Stimulated activated CD4-positive, alpha-beta T cell treated with anti-CD3 and anti-CD28 coated beads, Interleukin-4, amount 100 ng/mL, for 24 hours (primary cell): ENCODE measurements at places on chromosomes 2 and 18.
A peak's percentile ranks its signal among the peaks of the same experiment; 100 is the strongest.

DNA sequence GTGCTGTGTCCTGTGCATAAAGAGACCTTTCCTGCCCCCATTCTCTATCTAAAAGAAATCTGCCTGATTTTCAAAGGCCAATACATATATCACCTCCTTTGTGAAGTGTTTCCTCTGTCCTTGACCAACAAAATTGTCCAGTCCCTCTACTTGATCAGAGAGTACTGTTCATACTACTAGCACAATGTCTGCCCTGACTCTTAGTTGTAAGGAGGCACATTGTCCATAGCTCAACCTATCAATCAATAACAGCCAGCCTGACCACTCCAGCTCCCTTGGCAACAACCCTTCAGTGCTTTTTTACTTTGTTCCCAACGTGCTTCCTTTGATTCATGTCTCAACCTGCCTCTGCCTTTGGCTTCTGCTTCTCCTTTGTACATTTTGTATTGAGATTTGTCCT is 398.9 kb downstream of the TRIB2 start:
- no peak for DNase-seq

GRCh38 chr18:35192415-35192814 is 48.4 kb upstream of the ZNF397 start:
- DNase-seq, result no peak

DNA sequence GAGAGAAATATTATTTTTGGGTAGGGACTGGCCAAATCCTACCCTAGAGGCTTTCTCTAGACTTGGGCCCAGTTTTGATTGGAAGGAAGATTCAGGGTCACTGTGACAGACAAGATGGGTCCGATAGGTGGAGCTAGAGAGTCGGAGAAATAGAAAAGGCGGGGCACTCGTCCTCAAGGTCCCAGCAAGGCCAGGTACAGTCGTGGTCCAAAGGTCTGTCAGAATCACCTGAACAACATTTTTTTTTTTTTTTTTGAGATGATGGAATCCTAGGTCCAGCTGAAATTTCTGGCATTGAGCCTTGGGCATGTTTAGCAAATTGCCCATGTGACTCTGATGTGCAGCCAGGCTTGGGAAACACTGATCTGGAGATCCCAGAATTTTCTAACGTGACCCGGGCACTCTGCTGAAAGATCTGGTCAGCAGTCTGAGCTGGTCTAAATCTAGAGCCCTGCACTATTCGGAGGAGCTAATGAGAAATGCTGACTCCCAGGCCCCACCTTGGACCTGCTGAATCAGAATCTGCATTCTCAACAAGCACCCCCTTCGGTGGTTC is 23.0 kb upstream of the NTSR2 start:
- DNase-seq, result peak; percentile 74

GRCh38 chr2:238947920-238948710 is 100.2 kb downstream of the TWIST2 start:
- no peak for DNase-seq

DNA sequence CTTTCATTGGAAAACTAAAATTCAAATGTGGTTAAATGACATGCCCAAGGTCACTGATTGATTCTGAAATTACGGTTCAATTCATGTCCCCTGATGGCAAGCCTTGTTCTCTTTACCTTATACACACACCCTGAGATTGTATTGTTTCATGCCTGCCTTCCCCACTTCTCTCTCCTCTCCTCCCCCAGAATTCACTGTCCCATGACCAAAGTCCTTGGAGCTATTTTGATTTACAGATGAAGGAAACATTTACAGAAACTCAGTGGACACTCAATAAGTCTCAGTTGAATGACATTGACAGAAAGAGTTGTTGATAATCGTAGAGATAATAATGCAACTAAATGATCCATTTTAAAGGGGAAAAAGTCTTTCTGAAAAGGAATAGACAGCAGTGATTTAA is 33.1 kb upstream of the SIX2 start:
- no peak for DNase-seq

- no peak for DNase-seq
These were observed 849.4 kb downstream of the LRRTM4 start for GRCh38 chr2:76672798-76673197.

DNA sequence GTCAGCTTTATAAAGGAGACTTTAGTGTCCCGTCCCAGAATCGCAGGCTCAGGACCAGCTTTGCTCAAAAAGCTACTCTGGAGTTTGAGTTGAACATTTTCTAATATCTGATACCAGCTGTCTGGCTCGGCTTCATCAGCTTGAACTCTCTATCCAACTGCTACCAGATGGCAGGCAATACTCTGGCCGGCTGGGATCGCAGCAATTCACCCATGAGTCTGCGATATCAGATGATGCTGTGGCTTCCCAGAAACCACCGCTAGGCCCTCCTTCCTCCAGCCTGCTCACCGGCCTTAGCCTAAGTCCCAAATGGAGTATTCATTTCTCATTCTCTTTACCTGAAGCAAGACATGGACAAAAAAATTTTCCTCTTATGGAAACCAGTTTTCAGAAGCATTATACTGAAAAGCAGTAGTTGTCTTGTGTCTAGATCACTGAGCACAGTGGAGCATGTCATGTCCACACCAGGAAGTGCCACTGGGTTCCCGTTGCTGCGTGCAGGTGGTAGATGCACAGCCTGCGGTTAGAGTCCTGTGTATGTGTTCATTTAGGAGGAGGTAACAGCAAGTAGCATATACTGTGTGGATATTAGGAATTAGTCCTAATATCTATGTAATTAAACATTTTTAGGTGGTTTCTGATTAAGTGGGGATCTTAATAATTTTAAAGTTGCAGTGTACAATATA is 162.0 kb upstream of the SOX11 start:
- no peak for DNase-seq

DNA sequence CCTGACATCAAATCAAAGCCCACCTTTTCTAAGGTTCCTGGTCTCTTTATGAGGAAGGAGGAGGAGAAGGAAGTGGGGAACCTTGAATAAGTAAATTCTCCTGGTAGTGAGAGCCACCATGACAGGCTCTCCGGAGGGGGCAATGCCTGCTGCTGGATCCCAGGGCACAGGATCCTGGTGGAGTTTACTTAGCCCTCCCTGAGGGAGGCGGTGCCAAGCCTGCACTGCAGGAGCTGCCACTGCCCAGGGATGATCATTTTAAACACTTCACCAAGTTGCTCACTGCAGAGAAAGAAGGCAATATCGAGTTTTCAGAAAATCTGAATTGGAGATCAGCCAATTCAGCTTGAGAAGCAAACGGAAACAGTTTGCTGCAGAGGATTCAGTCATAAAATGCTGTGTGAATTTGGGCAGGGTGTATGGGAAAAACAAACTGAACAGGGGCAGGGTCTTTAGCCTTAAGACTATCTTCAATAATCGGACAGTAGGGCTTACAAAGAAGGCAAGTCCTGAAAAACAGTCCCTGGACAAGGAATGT is 200.7 kb downstream of the RAD51AP2 start:
- no peak for DNase-seq

GRCh38 chr2:25159949-25160348 is 8.4 kb downstream of the POMC start:
- no peak for DNase-seq

DNA sequence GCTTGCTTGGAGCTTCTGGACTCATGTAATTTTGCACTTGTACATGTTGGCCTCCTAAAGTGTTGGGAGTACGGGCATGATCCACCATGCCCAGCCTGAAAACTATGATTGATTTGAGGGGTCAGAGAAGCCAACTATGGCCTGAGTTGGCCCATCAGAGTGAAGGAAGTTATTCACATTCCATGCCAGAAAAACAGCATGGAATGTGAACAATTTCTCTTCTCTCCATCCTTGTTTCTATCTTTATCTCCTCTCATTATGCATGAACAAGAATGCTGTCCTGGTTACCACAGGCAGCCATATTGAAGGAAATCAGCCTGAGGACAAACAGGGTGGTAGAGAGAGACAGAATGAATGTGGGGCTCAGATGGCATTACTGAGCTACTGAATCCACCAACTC is 3.5 kb upstream of the CD226 start:
- no peak for DNase-seq

GRCh38 chr2:216415541-216415940 is 3.3 kb downstream of the SMARCAL1 start:
- no peak for DNase-seq

DNA sequence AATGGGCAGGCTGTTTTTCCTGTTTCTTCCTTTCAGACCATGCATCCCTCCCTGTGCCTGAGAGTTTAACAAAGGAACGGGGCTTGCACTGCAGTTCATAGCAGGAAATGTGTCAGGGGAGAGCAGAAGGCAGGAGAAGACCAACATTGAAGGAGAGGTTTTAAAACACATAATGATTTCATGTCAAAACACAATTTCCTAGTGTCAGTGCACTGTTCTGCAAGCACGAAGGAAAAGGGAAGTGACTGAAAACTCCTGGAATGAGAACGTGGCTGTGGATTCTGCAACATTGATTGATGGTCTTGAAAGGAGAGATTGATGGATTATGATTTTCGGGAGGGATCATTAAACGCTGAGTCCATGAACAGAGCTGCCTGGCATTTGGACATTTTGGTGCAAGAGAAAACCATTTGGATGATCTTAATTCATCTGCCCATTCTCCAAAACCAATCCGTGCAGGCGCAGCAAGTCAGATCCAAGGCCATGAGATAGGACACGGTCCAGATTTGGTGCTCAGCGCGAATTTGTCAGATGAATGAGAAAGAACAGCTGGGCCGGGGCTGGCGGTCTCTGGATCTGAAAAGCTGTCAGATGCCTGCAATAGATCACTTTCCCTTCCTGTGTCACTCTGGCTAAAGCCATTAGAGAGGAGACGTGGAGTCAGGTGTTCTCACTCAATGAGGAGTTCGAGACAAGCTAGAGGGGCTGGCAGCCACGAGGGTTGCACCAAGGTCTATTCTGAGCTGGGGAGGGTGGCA is 38.4 kb downstream of the C1QL2 start:
- no peak for DNase-seq

GRCh38 chr2:62738981-62739936 is 33.7 kb downstream of the EHBP1 start:
- DNase-seq, result no peak

- DNase-seq, result no peak
These were observed 3.6 kb upstream of the PROM2 start for GRCh38 chr2:95270541-95271081.

DNA sequence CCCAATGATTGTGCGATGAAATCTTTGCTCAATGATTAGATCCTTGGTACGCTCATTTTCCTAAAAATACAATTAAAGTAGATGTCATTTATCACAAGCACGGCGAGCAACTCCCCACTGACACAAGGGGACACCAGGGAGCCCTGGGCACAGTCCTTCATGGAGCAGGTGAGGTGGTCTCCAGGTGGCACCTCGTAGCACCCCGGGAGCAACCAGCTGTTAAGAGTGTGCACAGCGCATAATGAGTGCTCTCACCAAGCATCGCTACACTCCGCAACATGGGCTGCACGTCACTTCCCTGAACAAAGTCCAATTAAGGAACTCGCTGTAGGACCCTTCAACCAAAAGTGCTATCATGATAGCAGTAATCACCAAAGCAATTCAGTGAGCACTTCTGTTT is 59.8 kb downstream of the ANO7 start:
- DNase-seq, result no peak

- no peak for DNase-seq
These were observed 271.7 kb downstream of the ASXL3 start for GRCh38 chr18:33849731-33850130.

DNA sequence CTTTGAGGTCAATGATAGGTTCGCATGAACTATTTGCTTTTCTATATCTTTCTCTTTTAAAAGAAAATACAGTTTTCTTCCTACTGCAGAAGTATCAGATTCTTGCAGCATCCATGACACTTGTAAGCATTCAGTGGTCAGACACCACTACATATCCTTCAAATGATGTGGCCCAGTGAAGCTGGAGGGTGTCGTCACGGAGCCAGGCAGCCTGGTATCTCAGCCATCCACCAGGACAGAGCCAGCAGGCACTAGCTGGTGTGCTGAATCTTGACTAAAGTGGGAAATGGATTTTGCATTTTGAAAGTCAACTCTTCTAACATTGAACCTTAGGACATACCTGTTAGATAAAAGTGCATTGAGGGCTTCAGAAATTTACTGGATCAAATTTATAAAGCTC is 5.4 kb downstream of the KLHL14 start:
- no peak for DNase-seq
